ENCODE measurements at places on chromosomes 2 and 18. TPM values are rescaled to one million over a fixed set of nuclear protein-coding genes. Genes with fewer than 3 reads are reported as not detected.
A peak's percentile ranks its signal among the peaks of the same experiment; 100 is the strongest.

DNA sequence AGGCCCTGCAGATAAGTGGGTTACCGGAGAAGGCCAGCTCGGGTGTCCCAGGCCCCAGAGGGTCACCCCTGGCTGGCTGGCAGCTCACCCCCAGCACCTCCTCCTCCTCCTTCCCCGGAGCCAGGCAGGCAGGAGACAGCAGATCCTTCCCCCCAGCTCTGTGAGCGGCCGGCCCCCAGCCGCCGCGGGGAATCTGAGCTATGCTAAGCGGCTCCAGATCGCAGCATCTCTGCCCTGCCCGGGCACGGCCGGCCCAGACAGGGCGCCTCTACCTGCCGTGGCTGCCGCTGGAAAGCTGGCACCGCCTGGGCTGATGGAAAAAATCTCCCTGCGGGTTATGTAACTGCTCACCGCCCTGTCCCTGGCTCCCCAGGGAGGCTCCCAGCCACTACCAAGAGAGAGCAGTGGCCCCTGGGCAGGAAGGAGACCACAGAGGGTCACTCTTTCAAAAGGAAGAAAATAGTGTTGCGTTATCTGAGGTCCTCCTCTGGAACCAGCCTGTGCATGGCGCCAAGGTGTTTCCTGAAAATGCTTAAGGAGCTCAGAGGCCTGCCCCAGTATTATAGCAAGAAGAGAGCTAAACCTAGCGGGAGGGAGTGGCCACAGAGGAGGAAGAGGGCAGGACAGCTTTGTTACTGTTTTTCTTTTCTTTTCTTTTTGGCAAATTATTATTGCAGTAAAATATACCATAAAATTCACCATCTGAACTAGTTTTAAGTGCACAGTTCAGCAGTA, 179.0 kb downstream of the SMAD7 start:
- no peaks in the 10 kb centered on the region for H3K36me3 ChIP-seq
- H3K4me3 ChIP-seq, result no peak overlapping the region
- H3K27ac ChIP-seq, result no peak overlapping the region
- no peaks in the 10 kb centered on the region for H3K27me3 ChIP-seq
- no peaks in the 10 kb centered on the region for H3K4me1 ChIP-seq
- DNase-seq, result no peak

- DNase-seq, result no peak
- no peaks in the 10 kb centered on the region for H3K27me3 ChIP-seq
- no peak overlapping the region for H3K4me3 ChIP-seq
- peaks cover 46% of the 10 kb centered on the region for H3K36me3 ChIP-seq
Observed at GRCh38 chr2:11770531-11771188, 24.2 kb downstream of the LPIN1 start.

The RND3 gene
- 118 TPM for total RNA-seq

GRCh38 chr18:59249199-59249774, 24.0 kb downstream of the RAX start:
- H3K4me3 ChIP-seq, result no peak overlapping the region
- peak; percentile 70 for DNase-seq
- H3K27me3 ChIP-seq, result peaks cover 94% of the 10 kb centered on the region
- H3K36me3 ChIP-seq, result no peaks in the 10 kb centered on the region
- H3K4me1 ChIP-seq, result peaks cover 17% of the 10 kb centered on the region
- no peak overlapping the region for H3K27ac ChIP-seq

GRCh38 chr2:19556648-19557047, 198.2 kb upstream of the OSR1 start:
- H3K27ac ChIP-seq, result no peak overlapping the region
- no peaks in the 10 kb centered on the region for H3K4me1 ChIP-seq
- no peak for DNase-seq
- H3K4me3 ChIP-seq, result no peak overlapping the region
- H3K27me3 ChIP-seq, result no peaks in the 10 kb centered on the region

All from Calu3 (cell line).